ENCODE measurements at places on chromosomes 3 and 15. TPM values are rescaled to one million over a fixed set of nuclear protein-coding genes. Genes with fewer than 3 reads are reported as not detected.
A peak's percentile ranks its signal among the peaks of the same experiment; 100 is the strongest.

DNA sequence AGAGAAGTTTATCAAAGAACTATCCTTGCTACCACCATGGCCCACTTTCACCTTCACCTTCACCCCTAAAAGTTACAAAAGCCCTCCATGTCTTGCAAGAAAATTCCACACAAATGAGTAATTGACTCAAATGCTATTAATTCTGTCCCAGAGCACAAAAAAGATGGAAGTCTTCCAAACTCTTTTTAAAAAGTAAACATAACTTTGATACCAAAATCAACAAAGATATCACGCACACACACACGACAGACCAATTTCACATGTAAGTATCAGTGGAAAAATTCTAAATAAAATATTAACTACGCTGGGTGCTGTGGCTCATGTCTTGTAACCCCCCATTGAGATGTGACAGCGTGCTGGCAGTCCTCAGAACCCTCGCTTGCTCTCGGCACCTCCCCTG is 1.1 kb upstream of the MCCC1 start:
- no peak for DNase-seq

- DNase-seq: no peak
These were observed 53.4 kb downstream of the CMC1 start for GRCh38 chr3:28294667-28295413.

Gene PLSCR2
- polyA plus RNA-seq: not detected

DNA sequence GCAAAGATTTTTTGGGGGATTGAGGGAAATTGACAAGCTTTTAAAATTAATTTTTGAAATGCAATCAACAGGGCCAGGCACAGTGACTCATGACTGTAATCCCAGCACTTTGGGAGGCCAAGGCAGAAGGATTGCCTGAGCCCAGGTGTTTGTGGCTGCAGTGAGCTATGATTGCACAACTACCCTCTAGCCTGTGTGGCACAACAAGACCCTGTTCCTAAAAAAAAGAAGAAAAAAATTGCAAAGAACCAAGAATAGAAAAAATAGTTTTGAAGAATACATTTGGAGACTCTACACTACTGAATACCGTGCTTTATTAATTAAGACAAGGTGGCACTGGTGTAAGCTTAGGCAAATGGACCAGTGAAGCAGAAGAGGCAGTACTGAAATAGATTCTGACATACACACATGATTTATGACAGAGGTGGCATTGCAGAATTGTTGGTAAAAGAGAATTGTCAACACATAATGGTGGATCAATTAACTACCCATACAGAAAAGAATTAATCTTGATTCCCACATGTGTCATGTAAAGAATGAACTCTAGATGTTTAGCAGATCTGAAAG is 443.3 kb upstream of the ATP11B start:
- DNase-seq: no peak

- DNase-seq: no peak
These were observed 43.9 kb downstream of the SOX14 start for GRCh38 chr3:137807998-137808397.

DNA sequence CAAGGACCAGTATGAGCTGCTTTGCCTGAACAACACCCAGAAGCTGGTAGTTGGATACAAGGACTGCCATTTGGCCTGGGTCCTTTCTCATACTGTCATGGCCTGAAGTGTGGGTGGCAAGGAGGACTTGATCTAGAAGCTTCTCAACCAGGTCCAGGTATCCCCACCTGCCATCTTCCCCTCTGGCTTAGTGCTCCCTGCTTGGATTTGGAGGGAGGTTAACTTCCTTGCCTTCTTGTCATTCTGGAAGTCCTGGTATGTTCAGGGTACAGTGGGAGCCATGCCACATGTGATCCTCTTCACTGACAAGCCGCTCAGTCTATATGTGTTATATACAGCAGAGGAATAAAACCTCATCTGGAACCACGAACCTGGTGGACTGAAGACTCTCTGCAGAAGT is 37.7 kb upstream of the TOPBP1 start:
- DNase-seq: no peak

GRCh38 chr3:141313093-141313683 is 55.1 kb upstream of the ZBTB38 start:
- DNase-seq: no peak

- DNase-seq: peak; percentile 88
These were observed 71.1 kb downstream of the CCNL1 start for GRCh38 chr3:157088601-157089454.

- no peak for DNase-seq
These were observed 922.6 kb downstream of the TUSC7 start for GRCh38 chr3:117632191-117632590.

Gene ACY1
- polyA plus RNA-seq: 20.4 TPM

DNA sequence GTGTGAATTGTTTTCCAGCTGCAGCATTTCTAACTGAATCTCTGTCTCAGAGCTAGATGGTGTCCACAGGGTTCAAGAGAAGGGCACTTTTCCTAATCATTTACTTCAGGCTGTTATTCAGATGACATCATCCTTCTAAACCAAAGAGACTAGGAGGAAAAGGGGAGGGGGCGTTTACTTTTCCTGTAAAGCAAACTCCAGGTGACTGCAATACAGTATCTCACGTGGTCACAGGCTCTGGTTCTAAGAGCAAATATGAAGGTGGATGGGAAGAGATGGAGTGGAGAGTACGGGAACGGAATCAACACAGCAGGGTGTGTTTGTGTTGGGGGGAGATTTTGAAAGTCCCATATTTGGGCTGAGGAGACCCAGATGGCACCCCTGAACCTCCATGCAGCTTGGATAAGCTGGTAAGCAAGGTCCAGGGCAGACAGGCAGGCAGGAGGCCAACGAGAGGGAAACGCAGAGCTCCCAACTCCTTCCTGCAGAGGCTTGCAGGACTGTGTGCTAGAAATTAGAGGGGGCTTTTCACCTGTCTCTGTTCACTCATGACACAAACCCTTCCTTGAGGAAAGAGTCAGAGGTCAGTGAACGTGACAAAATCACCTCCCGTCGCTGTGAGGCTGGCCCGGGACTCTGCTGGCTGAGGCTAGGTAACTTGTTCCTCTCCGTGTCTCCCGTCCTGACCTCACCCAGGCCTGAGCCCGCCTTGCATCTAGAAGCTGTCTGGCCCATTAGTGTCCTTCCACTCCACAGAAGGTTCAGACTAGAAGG is 151.2 kb downstream of the OPA1 start:
- no peak for DNase-seq

GRCh38 chr3:166669781-166670180 is 710.3 kb downstream of the ZBBX start:
- DNase-seq: no peak

- no peak for DNase-seq
These were observed 40.5 kb upstream of the GYG1 start for GRCh38 chr3:148950806-148951205.

DNA sequence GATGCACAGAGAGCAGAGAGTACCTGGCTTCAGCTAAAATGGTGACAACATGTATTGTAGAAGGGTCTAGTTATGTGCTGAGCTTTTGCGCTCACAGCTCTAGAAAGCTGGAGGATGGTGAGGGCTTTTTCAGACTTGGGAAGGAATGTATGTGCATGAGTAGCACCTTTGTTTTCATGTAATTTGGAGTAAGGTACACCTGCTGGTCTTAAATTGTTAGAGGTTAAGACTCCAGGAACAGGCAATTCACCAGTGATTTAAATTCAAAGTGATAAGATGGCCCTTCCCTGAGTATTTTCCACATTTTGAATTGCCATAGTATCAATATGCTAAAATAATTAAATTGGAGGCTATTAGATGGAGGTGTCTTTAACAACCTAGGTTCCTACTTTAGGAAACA is 436.4 kb upstream of the GOLIM4 start:
- no peak for DNase-seq

DNA sequence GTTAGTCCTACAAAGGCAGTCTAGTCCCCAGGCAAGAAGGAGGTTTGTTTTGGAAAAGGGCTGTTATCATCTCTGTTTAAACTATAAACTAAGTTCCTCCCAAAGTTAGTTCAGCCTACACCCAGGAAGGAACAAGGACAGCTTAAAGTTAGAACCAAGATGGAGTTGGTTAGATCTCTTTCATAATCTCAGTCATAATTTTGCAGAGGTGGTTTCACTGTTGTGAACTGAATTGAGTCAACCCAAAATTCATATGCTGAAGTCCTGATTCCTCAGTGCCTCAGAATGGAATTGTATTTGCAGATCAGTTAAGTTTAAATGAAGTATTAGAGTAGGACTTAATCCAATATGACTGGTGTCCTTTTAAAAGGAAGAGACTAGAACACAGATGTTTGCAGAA is 101.0 kb upstream of the C3orf80 start:
- DNase-seq: no peak

Gene BFSP2
- polyA plus RNA-seq: not detected

Gene ACOX2
- 30.8 TPM for polyA plus RNA-seq

Gene GMNC
- 0.02 TPM for polyA plus RNA-seq

DNA sequence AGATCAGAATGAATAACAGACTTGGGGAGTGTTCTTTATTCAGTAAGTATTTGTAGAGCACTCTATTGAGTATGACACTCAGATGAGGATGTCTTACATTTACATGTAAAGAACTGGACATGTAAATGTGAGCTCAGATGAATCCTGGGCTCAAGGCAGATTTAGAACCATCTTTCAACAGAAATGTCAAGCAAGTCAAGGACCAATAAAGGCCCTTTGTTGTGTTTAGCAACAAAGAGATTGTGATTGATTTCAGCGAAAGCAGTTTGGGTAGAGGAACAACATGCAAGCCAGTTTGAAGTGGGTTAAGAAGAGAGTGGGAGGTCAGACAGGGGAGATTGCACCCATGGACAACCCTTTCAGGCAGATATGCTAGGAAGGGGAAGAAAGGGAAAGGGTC is 194.2 kb upstream of the DNAJC19 start:
- DNase-seq: no peak

- DNase-seq: no peak
These were observed 8.8 kb upstream of the CYP11A1 start for GRCh38 chr15:74376226-74376625.

Gene TGM4
- 0.12 TPM for polyA plus RNA-seq

Gene CMTM8
- 0.31 TPM for polyA plus RNA-seq

Gene PPP2R3A
- polyA plus RNA-seq: 26.6 TPM

GRCh38 chr15:76328958-76329357 is 7.6 kb upstream of the ISL2 start:
- DNase-seq: no peak

DNA sequence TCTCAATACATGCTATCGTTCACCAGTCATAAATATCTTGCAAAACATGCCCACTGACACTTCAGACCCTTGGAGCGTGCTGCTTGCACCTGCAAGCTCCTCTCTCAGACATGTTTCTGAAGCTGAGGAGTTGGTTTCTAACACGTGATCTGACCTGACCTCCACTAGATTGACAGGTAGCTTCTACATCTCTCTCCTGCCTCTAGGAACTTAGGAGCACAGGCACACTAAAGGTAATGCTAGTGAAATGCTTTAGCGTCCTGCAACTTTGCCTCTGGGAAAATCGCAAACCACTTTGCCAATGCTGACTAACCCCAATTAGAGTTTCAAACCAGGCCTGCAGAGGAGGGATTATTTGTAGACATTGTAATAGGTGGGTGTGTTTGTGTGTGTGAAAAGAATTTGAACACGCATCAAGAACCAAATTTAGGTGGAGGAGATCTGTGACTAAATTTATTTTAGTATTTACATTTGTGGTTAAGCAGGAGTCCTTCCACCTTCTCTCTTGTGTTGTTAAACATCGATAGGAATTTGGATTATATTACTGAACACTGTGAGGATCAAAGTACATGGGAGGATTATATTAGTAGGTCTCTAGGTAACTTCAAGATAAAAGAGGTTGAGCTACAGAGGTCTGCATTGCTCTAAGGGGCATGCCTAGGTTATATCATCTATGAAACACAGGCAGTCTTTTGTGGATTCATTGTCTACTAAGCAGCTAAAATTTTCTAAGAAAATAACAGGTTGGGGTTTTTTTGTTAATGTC is 86.7 kb upstream of the ZBED2 start:
- no peak for DNase-seq

DNA sequence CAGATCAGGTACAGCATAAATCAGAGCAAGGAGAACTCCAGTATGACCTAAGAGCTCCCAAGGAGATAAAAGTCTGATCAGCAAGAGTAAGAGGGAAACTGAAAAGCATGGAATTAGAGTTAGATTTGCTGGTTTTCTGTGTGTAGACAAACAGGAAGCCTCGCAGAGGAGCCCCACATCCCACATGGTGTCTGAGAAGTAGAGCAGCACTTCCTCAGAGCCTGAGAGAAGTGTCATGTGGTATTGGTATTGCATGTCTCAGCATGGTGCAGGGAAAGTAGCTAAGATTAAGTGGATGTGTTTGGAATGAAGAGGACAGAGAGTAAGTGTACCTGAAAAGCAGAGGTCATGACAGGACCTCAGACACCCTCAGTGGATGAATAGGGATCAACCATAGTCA is 175.4 kb upstream of the GBE1 start:
- DNase-seq: no peak

DNA sequence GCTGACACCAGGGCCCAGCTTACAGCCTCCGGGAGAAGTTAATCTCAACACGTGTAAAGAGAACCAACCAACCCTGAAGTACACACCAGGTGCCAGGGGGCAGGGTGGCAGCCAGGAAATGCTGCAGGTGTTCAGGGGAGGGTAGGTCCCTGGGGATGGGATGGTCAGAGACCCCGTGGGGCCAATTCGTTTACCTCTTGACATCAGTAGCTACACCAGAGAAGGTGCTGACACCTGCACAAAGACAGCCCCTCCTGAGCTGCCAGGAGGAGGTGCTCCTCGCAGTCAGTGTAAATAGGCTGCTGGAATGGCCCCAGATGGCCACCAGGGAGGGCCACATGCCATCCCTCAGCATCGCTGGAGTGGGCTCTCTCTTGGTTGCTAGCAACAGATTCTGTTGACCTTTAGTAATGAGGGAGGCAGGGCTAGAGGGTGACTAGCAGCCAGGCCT is 52.8 kb downstream of the CORO2B start:
- DNase-seq: no peak

Gene LYZL4
- polyA plus RNA-seq: not detected

DNA sequence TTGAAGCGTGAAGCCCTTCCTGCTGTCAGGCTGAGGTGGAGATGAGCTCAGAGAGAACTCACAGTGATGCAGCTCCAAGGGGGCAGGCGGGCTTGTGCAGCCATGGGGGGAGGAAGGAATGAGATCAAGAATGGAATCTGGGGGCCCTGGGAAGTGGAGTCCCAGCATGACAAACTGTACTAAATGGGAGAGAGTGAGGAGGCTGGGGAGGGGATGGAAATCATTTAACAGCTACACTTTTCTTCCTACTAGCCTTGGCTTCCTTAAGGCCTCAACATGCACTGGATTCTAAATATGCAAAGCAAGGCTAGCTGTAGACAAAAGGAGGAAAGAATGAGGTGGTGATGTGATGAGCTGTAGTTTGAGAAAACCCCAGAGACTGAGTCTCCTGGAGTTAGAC is 133.9 kb downstream of the EEFSEC start:
- DNase-seq: no peak

- DNase-seq: peak; percentile 32
These were observed 7.2 kb downstream of the SUSD5 start for GRCh38 chr3:33211444-33211843.

- DNase-seq: no peak
These were observed 12.3 kb upstream of the KPNA4 start for GRCh38 chr3:160577556-160578195.

Gene RNU5B-1
- polyA plus RNA-seq: not detected

Gene ANO10
- polyA plus RNA-seq: 87.1 TPM
